ENCODE measurements at places on chromosomes 6 and 20.

DNA sequence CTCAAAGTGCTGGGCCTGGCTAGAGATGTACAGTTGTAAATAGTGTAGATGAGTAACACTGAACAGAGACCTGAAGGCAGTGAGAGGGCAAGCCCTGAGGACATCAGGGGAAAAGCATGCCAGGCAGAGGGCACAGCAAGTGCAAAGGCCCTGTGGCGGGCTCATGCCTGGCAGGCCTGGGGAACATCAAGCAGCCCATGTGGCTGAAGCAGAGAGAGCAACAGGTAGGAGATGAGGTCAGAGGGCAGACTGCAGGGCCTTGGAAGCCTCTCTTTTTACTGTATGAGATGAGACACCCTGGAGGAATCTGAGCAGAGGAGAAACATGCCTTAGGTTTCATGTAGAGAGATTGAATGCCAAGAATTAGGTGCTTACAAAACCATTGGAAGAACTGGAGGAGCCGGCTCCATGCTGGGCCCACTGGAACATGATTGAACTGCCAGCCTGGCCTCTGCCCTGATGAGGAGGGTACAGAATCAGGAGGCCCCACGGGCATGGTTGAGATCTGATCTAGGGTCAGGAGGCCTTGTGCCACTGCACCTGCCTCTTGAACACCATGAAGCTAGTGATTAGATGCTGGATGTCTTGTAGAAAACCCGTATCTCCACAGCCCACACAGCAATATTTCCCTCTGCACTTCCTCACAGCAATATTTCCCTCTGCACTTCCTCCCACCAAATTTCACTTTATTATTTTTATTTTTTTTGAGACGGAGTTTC lies 5.9 kb upstream of the HMGA1 start:
- no peak for DNase-seq

DNA sequence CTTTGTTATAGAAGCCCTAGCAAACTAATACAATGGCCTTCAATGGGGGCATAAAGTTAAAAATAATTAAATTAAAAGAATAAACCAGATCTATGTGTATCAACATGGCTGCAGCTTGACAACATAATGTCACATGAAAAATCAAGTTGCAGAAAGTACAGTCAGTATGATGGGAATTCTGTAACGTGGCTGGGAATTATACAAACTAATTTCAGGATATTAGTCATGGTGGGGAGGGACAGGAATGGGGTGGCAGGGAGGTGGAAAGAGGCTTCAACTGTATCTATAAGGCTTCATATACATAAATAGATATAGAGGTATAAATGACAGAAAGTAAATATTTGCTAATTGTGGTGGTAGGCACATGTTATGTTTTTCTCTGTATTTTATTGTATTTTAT lies 107.1 kb downstream of the UNC5CL start:
- no peak for DNase-seq

- no peak for DNase-seq
These were observed 64.8 kb downstream of the UTRN start for GRCh38 chr6:144349690-144350527.

DNA sequence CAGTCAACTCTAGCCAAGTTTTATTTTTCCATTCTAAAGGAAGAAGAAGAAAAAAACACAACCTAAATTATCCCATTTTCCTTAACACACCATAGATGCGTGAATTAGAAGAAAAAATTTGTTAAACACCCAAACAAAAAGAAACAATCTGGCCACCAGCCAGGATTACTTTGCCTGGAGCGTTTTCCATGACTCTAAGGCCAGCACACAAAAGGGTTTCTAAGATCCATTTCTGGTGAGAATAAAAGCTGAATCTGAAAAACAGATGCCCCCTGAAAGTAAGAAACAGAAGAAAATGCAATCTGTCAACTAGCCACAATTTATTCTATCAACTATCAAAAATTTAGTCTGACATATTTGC lies 267.2 kb upstream of the SULF2 start:
- no peak for DNase-seq

- no peak for DNase-seq
These were observed 69.2 kb upstream of the RIPOR2 start for GRCh38 chr6:25005010-25005409.

- DNase-seq: no peak
These were observed 89.2 kb downstream of the TRMT11 start for GRCh38 chr6:126075335-126076071.

- no peak for DNase-seq
These were observed 4.9 kb upstream of the DLL1 start for GRCh38 chr6:170295510-170296422.

GRCh38 chr20:61128701-61129269 lies 123.3 kb upstream of the CDH4 start:
- no peak for DNase-seq

DNA sequence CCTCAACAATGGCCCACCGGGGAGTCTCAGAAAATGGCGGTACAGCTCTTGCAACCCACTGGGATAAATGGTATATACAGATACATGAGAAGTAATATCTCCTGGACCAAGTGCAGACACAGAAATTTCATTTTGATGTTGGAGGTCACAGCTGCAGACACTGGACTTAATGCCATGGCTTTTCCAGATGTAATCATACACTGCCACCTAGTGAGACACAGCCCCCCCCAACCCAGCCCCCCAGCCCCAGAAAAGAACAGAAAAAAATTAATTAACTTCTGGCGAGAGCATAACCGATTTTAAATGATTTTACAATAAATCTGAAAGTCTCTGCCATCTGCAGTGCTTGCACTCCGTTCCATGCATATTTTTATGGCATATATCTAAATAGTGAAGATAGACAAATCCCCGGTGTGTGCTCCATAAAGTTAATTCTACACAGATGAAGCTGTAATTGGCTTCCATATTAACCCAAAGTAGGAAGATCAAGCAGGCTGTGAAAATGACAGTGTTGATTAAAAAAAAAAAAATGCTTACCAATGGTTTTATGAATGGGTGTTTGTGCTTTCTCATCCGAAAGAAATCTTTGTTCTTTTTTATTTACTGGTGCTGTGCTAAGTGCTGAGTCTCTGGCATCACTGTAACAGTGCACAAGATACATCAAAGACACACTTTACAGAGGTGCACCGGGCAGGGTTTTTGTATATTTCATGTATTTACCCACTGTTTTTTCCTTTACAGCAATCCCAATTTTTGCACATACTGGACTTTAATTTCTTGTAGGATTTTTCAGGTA lies 804.1 kb downstream of the TFAP2A start:
- DNase-seq: no peak

- DNase-seq: no peak
These were observed 152.7 kb upstream of the ENPP5 start for GRCh38 chr6:46323312-46323965.

GRCh38 chr6:4220558-4220957 lies 85.2 kb upstream of the ECI2 start:
- no peak for DNase-seq

DNA sequence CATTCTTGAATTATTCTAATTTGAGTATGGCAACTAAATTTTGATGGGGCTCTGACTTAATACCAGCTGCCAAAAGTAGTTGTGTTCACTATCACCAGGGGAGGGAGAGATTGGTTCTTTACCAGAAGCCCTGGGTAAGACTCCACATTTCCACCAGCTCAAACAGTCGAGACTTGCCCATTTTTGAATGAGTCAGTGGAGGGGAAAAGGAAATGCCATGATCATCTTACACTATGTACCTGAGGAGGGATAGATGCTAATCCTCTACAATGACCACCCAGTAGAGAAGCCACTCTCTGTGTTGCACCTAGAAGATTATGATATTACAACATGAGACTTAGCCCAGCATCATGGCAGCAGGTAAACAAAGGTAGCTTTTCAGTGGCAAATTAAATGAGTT lies 77.0 kb upstream of the SGK1 start:
- no peak for DNase-seq

DNA sequence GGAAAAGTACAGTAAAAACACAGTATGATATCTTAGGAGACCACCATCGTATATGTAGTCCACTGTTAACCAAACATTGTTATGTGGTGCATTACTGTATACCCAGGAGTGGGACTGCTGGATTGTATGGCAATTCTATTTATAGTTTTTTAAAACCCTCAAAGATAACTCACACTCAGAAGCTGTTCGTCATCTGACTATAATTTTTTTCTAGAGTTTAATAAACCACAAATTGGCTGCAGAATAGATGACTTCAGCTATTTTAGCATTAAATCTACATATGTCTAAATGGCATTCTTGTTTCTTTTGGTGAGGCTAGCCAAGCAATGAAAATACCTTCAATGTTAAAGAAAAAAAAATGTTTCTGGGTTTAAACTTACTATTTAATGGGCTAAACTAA lies 134.2 kb upstream of the BMP5 start:
- DNase-seq: no peak

GRCh38 chr20:31670371-31671228 lies 32.9 kb downstream of the COX4I2 start:
- DNase-seq: no peak

DNA sequence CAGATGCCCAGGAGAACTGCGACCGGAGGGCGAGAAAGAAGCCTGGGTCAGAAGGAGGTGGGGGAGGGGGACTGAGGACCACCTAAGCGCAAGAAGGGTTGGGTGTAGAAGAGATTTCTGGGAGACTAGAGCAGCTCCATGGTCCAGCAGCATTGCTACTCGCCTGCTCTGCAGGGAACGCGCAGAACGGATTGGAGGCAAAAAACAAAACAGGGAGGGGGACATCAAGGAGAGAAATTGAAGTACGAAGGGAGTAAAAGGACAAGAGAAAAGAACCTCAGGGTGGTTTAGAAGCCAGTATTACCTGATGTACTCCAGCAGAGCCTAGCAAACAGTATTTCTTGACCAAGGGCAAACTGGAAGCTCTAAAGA lies 537 bp upstream of the GABBR1 start:
- DNase-seq: no peak

DNA sequence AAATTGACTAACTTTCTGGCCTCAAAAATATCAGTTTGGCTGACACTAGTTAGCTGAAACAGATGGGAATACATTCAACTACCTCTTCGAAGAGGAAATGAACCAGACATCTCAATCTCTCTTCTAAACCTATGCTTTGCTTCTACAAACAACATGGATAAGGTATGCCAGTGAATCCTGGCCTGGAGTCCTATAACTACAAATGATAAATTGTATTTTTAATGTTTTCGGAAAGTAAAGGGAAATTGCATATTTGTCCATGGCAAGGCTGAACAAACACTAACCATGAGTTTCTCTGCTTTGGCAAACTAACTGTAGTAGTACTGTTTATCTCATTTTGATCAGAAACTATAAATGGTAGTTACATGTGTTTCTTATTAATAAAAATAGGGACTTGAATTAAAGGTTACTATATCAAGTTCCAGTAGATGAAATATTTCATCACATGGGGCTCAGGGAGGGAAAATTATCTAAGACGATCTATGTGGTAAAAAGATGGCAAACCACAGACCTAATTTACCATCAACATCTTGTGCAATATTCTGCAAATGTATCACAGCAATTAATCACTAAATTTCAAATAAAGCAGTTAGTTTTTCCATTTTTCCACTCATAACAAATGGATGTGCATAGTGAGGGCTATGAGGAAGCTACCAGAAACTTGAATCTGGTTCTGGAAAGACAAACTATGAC lies 76.8 kb downstream of the COL12A1 start:
- DNase-seq: no peak

DNA sequence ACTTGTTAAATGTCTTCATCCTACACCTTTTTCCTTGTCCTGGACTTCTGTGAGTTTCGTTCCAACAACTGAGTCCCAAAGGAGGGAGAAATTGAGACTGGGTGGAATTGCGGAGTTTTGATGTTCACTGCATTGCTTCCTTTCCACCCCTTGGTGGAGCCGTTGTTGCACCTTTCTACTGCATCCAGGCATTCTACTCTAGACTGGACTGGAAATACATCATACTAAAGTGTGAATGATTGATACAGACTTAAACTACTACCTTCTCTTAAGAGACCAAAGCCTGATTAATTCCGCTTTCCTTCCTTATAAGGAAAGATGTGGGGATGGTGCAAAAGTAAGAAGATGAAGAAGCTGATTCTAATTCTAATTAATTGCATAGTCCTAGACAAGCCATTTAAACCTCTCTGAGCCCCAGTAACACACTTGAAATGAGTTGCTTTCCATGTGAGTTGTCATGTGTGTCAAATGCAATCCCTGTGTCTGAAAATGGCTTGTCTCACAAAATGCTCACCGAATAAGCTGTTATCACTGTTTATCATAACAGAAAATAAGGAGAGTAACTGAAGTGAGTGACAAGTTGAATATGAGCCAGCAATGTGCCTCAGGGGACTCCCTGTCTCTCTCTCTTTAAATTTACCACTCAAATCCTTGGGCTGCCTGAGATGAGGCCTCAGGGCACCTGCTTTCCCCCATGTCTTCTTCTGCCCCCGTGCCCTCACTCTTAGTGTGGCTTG lies 338.3 kb upstream of the CHD6 start:
- no peak for DNase-seq

- no peak for DNase-seq
These were observed 40.5 kb downstream of the TGM6 start for GRCh38 chr20:2421247-2421646.

DNA sequence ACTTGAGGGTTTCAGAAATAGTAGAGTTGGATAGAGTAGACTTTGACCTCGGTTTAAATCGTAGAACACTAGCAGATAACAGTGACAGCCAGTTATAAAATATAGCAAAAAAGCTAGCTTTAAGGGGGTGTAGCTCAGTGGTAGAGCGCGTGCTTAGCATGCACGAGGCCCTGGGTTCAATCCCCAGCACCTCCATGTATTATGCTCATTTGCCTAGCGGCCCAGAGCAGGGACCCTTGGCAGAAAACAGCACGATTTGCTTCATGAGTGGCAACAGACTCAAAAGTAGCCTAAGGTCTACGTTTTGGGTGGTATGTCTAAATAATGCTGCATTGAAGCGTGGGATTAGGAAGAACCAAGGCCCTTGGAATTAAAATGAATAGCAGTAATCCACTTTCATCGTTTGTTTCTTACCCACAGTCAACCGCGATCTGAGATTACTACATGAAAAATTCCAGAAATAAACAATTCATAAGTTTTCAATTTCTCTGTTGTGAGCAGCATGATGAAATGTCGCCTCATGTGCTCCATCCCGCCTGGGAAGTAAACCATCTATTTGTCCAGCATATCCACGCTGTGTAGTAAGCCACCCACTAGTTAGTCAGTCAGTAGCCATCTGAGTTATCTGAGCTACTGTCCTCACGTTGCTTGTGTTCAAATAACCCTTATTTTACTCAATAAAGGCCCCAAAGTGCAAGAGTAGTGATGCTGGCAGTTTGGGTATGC lies 184.9 kb downstream of the GPX5 start:
- no peak for DNase-seq

DNA sequence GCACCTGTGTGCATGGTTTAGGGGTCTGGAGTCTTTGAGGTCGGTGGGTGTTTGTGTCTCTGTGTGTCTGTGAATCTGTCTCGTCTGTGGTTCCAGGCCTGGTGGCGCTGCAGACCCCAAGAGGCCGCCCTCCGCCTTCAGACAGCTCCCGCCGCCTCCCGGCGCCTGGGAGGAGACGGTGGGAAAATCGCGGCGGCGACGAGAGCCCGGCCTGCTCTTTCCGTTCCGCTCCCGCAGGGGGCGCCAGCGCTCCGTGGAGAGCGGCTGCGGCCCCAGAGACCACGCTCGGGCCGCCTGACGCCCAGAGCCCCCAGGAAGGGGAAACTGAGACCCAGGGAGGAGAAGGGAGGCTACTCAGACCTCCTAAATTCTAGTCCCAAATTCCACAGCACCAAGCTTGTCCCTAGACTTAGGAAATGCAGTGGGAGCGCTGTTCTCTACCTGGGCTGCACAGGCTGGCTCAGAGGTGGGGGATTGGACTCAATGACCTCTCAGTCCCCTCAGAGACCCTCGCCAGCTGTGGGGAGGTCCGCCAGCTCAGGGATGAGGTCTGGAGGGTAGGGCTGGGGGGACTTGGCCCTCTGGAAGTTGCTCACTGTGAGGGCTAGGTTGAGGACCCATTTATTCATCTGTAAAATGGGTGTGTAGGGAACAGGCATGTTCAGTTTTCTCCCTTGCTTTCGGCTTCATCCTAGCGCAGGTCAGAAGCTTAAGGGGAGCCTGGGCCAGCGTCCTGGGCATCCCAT lies 36.9 kb upstream of the BLCAP start:
- DNase-seq: no peak

Measured in stimulated activated CD8-positive, alpha-beta memory T cell treated with anti-CD3 and anti-CD28 coated beads, Interleukin-4, amount 100 ng/mL, for 4 hours (primary cell).